Right renal pelvis (tissue), 4 donors: ENCODE measurements at places on chromosomes 12 and 14.

DNA sequence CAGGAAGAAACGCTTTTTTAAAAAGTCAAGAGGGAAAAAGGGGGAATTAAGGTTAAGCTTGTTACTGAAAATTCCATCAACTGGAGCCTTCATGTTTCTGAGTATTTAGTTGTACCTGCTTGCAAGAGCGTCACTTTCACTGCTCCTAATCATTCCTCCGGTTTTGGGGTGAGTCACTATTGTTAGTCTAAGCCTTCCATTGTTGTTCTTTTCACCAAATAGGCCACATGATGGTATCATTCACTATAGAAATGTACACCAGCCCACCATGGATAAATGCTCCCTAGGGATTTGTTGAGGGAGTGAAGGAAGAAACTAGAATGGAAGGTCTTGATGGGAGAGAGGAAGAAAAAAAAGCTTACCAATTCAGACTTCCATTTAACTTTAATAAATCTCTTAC is 3.0 kb downstream of the IL22 start:
- DNase-seq: no peak

GRCh38 chr14:83342590-83342989 is 1808.9 kb upstream of the SEL1L start:
- no peak for DNase-seq

DNA sequence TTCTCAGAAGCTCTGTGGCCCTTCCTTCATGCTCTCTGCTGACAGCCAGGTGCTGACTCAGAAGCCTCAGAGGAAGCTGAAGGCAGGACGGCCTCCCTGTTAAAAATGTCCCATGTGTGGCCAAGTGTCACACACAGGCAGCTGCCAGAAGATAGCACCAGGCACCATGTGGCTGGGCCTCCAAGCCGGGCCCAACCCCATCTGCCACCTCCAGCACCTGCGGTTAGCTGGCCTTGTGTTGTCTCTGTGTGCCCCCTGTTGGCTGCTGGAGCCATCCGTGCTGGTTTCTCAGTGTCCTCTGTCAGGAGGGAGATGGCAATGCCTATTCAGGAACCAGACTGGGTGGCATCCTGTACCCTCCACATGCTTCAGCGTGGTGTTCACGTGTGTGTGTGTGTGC is 63.2 kb downstream of the TSPAN11 start:
- no peak for DNase-seq

- DNase-seq: no peak
These were observed 24.7 kb upstream of the IRF2BPL start for GRCh38 chr14:77053046-77053841.

- no peak for DNase-seq
These were observed 91.2 kb downstream of the SLC25A21 start for GRCh38 chr14:37081218-37081617.

- no peak for DNase-seq
These were observed 275.1 kb downstream of the IPO8 start for GRCh38 chr12:30420561-30420960.

- DNase-seq: no peak
These were observed 42.2 kb downstream of the PLEKHA5 start for GRCh38 chr12:19171731-19172130.

GRCh38 chr12:90794212-90794611 is 160.8 kb downstream of the CCER1 start:
- no peak for DNase-seq

GRCh38 chr14:73786636-73787485 is 64.8 kb upstream of the PTGR2 start:
- DNase-seq: no peak

DNA sequence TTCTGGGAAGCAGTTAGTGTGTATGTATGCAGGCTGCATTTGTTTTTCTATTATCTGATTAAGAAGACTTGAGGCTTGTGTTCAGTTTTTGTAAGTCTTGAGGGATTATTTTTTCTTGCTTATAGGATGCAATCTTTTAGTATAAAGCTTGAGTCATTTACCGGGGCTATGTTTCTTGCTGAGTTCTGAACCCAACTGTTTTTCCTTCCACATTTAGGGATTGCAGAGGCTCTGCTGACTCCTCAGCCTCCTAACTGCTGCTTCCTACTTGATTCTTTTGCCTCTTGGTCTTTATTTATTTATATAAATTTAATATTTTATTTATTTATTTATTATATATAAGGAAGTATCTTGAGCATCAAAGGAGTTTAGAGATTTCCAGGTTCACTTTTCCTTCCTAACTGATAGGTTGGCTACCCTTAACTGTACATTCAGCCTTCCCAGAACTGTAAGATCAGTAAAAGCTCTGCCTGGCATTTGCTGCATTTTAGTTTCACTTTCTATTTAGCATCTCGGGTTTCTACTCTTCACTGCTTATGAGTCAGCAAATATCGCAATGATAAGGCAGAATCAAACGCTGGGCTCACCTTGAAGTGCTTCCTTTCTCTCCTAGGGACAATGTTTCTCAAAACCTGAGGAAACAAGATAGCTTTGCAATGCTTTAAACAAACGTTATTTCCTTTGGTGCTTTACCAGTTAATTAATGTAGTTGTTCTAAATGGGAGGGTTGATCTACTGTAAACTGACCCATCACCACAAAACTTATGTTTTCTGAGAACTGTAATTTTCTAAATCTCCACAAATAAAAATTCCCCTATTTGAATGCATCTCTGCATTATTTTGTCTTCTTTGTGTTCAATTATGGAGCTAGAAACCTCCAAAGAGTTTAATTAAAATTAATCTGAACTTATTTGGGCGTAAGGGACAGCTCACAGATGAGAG is 1183.7 kb upstream of the TMEM132C start:
- DNase-seq: peak; percentile 45

DNA sequence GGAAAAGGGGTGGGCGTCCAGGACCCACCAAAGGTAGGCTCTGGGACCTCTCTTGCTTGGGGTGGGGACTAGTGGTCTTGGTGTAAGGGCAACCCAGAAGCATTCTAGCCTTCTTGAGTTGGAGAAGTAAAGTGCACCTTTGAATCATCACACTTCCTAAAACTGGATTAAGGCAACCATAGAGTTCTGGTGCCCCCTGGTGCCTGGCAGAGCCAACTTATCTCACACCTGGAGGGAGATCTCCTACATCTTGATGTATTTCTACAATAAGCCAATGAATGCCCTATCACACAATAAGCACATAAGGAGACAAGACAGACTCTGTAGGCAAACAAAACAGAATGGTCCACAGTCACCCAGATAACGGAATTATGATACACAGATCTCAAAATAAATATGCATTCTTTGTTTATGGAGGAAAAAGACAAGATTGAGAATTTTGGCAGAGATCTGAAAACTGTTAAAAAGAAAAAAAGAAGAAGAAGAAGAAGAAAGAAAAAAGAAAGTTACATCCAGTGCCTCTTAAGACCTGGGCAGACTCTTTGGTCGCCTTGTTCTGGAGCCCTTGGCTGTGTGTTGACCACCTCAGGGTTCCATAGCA is 95.9 kb upstream of the PPP2R5C start:
- peak; percentile 12 for DNase-seq

DNA sequence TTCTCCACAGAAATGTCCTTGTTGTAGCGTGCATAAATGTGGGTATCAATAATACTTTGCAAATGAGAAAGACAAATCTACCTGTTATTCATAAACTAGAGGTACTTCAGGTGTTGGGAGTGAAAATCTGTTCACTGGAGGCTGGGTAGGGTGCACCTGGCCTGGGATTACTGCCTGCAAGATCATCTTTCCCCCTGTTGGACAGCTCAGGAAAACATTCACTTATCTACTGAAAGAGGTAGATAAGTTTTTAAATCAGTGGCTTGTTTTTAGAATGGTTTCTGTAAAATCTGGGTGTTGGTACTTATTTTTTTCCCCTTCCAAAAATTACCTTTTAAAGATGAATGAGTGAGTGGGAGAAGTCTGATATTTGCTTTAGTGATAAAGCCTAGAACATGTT is 95.6 kb downstream of the DIP2B start:
- DNase-seq: no peak

- DNase-seq: no peak
These were observed 244.0 kb downstream of the FUT8 start for GRCh38 chr14:65656554-65656953.

- no peak for DNase-seq
These were observed 371.0 kb downstream of the FUT8 start for GRCh38 chr14:65783576-65783975.

GRCh38 chr12:93287149-93287548 is 90.6 kb upstream of the NUDT4 start:
- no peak for DNase-seq

- DNase-seq: no peak
These were observed 297.6 kb downstream of the DAD1 start for GRCh38 chr14:22291406-22291805.

DNA sequence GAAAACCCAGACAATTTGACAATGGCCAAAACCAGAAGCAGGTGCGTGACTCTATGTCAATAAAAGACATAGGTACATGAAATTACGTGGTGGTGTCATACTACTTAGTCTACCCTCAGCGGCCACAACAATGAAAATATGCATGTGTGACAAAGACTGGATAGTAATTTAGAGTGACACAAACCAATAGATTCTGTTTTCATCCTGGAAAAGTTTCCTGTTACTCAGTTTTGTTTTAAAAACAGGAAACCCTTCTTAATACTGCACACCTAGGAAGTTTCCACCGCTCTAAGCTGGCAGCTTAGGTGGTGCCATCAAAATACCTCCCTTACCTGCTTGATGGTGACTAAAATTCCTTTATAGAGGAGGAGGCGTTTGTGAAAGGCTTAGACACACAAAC is 15.1 kb downstream of the POU6F1 start:
- no peak for DNase-seq

DNA sequence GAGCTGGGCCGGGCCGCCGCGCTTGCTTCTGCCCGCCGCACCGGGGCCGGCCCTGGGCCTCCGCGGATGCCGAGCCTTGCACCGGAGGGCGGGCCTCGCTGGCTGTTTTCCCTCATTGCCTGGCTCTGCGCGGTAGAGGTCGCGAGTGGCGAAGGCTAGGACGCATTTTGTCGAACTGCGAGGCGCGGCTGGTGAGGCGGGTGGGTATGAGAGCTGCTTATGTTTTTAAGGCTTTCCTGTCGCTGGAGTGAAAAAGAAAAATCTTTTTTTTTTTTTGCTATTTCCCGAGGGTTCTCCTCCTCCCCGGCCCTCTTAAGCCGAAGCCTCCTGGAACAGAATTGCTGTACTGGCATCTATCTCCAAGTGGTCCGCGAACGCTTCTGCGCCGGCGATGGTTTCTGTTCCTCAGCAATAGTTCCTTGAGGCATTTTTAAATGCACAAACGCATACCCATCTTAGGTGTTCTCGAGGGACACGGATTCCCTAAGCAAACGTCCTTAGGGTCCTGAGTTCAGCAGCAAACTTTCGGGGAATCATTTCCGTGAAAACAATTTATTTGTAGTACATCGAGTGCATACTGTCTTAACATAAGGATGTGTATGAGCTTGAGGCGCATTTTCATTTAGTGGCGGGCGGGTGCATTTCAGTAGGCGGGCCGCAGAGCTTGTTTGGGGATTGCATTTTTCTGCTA is 631 bp downstream of the RESF1 start:
- DNase-seq: peak; percentile 38

- DNase-seq: no peak
These were observed 6.2 kb upstream of the CGRRF1 start for GRCh38 chr14:54503486-54503885.

DNA sequence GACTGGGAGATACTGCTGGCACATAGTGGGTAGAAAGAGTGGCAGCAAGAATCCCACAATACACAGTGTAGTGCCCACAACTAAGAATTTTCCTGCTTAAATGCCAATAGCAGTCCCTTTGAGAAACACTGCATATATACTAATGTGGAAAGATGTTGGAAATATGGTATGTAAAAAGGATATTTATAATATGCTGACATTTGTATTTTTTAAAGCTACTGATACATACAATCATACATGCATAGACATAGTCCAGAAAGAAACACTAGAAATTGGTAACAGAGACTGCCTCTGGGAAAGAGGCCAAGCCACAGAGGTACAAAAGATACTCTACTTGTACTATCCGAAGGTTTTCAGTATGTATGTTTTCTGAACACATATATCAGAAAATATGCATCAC is 30.3 kb downstream of the TRIP11 start:
- DNase-seq: no peak

DNA sequence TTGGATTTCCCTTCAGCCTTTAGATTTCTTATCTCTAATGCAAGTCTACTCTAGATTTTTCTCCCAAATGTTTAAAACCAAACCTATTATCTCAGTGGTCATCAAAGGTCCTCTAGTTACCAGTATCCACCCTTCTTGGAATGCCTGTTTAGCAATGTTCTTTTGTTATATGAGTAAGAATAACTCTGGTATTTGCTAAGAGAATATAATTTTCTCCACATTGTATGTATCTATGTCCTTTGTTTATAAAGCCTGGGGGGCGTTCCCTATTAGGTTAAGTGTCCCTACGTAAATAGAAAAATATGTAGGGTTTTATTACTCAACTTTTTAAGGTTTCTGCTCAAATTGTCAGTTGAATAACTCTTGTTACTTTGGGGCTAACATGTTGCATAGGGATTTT is 27.3 kb downstream of the PPM1A start:
- DNase-seq: no peak

GRCh38 chr12:56034586-56035332 is 7.0 kb upstream of the RPS26 start:
- no peak for DNase-seq

- DNase-seq: no peak
These were observed 50.7 kb downstream of the ELK3 start for GRCh38 chr12:96244826-96245225.

GRCh38 chr14:99659333-99659741 is 14.4 kb downstream of the HHIPL1 start:
- DNase-seq: no peak

DNA sequence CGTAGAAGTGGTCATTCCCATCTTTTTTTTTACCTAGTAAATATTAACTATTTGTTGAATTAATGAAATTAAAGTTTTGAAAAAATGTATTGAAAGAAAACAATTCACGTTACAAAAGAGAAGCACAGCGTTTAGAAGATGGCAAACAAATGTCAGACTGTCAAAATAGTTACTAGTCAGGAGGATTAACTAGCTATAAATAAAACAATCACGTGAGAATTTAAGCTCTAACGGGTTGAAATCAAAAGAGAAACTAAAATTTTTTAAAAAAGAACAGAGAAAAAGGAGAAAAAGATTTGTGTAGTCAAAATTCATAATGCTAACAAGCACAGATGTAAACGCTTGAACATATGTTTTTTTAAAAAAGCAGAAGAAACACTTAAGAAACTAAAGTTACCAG is 26.4 kb downstream of the DDHD1 start:
- DNase-seq: no peak
